Mesenteric fat pad (tissue), 1 donor: ENCODE measurements at places on chromosomes 16 and 17. TPM values are rescaled to one million over a fixed set of nuclear protein-coding genes. Genes with fewer than 3 reads are reported as not detected.

- no peak for DNase-seq
Observed at GRCh38 chr17:2057175-2057759, 2.4 kb downstream of the HIC1 start.

- DNase-seq, result no peak
Observed at GRCh38 chr17:4585638-4585994, 1.3 kb downstream of the SMTNL2 start.

Gene USP32
- total RNA-seq, result 69.6 TPM

Gene CCL4
- 25.3 TPM for total RNA-seq

Gene KRTAP4-3
- total RNA-seq, result not detected

DNA sequence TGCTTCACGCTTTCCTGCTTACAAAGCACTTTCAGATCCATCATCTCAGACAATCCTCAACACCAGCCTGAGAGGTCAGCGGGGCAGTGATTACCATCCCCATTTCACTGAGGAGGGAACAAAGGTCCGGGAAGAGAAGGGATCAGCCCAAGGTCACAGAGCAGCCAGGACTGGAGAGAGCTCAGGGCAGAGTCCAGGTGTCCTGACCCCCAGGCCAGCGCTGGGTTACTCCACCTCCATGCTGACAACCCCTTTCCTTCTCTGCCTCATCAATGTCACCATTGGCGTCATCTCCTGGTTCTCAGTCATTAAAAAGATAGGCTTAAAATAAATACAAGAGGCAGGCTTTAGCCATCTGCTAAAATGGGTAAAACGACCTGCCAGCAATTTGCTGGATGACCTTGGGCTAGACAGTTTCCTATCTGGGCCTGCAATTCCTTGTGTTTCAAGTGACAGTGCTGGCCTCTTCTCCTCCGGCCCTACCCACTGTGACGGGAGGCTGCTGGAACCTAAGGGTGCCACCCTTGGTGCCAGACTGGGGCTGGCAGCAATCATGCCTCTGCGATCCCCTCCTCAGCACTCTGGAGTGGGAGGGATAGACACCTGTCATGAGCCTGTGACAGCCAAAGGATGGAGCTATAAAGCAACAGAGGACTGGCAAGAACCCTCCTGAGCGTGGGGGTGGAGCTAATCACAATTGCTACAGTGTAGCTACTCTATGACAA is 79.5 kb upstream of the CCL1 start:
- DNase-seq, result no peak
